Stimulated activated CD8-positive, alpha-beta memory T cell treated with anti-CD3 and anti-CD28 coated beads, Interleukin-15, amount 100 ng/mL, for 24 hours (primary cell): ENCODE measurements at places on chromosomes 1 and 21.

- DNase-seq: no peak
These were observed 64.6 kb upstream of the TARBP1 start for GRCh38 chr1:234543442-234544086.

DNA sequence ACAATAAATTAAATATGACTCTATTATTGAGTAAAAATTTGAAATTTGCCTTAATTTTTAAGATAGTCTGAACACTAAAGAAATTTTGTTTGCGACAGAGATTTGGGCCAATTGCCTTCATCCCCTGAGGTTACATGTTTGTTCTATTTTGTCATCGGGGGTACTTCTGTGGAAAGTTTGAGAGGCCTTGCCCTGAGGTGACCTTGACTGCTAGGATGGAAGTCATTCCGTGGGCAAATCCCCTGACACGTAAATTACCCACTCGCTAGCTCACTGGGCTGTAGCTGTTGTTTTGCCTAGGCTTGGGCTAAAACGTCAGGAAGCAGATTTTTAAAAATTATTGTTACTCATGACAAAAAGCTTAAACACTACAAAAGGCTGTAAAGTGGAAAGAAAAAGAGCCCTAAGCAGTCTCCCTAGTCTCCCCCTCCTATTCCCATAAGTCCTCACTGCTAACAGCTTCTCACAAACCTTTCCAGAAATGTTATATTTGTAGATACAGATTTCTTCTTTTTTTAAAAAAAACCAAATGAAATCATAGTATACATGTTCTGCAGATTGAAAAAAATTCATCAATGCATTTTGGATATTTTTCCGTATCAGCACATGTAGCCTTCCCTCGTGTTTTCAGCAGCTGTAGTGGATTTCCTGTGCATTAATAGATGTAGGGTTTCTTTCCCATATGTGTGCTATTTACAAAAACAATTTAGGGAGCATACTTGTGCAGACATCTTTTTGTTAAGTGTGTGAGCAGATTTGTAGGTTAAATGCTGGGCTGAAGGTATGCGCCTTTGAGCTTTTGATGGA lies 142.7 kb downstream of the MRPS6 start:
- DNase-seq: no peak

- no peak for DNase-seq
These were observed 11.3 kb downstream of the LY9 start for GRCh38 chr1:160807247-160807646.

DNA sequence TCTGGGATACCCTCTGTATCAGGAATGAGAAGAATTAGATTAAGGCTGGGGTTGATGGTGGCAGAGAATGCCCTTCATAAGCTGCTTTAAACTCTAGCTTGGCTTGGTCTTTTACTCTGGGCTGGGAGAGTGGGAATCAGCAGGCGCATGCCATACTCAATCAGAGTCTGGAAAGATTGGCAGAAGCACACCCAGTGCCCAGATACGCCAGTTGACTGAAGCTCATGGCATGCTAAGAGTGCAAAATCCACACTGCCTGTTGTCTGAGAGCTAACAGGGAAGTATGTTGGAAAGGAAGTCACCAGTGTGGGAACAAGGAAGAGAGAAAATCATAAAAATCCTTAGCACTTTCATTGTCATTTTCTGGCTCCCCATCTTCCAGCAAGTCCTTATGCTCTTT lies 53.0 kb downstream of the HMCN1 start:
- DNase-seq: no peak

DNA sequence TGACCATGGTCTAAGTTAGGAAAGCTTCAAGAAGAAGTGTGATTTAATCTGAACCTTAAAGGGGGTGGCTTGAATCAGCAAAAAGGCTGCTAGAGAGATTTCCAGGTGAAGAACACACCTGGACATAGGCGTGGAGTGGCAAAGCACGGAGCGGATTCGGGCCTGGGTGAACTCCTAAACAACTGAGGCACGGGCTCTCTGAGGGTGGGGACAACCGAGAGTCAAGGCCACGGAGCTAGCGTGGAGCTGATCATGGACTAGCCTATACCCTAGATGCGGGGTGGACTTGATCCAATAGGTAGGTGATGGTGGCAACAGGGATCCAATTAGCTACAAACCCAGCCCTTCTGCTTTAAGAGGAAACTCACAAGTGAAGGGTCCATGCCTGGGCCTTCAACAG lies 27.8 kb downstream of the SYT2 start:
- DNase-seq: no peak

- DNase-seq: peak; percentile 31
These were observed 5.3 kb downstream of the FCRLB start for GRCh38 chr1:161726473-161727255.

DNA sequence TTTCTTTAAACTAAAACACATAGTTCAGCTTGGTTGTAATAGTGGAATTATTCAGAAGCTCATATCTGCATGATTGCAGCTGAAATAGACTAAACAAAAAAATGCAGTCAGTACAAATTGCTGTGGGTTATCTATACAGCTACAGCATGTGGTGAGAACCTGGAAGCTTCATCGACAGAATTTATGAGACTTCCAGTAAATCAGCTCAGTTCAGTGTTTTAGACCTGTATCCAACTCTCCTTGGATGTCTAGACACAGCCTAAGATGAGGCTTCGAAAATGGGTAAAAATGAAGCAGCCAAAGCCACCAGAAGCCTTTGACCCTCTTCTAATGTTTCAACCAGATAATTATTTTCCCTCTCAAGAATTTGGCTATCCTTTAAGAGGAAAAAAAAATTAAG lies 127.1 kb upstream of the C1orf105 start:
- DNase-seq: no peak

DNA sequence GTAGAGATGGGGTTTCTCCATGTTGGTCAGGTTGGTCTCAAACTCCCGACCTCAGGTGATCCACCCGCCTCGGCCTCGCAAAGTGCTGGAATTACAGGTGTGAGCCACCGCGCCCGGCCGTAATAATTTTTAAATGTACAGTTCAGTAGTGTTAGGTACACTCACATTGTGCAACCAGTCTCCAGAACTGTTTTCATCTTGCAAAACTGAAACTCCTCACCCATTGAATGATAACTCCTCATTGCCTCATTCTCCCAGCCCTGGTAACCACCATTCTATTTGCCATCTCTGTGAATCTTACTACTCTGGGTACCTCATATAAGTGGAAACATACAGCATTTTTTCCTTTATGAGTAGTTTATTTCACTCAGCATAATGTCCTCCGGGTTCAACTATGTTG lies 3.4 kb downstream of the NLRP3 start:
- no peak for DNase-seq

DNA sequence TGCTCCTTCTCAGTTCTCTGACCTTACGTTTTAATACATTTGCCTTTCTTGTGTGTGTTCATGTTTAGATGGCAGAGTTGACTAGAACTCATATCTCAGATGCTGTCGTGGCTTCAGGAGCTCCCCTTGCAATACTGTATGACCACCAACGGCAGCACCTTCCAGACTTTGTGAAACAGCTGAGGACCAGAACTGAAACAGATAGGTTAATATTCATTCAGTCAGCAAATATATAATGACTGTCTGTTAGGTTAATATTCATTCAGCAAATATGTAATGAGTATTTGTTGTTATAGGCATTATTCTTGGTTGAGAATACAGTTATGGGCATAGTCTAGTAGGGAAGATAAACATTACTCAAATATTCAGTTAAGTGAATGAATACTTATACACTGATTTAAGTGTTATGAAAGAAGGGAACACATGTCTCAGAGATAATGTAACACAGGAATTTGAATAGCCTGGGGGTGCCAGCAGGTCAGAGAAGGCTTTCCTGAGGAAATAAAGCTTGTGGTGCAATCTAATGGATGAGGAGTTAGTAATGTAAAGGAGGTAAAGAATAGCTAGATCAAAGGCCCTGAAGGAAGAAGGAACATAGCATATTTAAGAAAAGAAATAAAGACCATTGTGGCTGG lies 88.5 kb downstream of the CEP350 start:
- no peak for DNase-seq

DNA sequence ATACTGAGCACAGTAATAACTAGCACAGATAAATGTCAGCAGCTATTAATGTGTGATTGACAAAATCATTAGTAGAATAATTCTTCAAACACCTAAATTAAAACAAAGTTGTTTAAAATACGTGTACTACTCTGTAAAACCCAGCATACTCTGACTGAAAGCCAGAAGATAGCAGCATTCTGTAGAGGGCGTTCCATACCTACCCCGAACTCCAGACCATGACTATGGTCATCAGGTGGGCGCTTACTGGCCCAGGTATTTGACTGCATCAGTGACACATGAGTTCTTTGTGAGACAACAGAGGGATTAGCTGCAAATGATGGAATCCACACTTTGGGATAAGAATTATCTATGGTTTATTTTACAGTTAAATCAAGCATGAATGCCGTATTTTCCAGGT lies 139.7 kb upstream of the POGK start:
- DNase-seq: no peak

DNA sequence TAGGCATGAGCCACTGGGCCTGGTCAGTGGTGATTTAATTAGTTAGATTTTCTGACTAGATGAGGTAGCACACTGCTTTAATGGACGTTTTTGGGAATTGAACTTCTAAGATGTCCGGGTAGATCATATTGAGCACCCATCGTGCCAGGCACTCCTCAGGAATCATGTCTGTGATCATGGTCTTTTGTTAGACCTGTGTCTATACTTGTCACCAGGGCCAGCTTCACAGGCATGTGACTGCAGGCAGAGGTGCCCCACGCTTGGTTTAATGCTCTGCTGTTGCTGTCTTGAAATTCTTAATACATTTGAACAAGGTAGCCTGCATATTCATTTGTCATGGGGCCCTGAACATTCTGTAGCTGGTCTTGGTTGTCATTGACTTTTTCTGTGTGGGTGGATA lies 19.6 kb downstream of the UBE4B start:
- no peak for DNase-seq

GRCh38 chr1:44637702-44638411 lies 36.4 kb downstream of the TMEM53 start:
- no peak for DNase-seq

DNA sequence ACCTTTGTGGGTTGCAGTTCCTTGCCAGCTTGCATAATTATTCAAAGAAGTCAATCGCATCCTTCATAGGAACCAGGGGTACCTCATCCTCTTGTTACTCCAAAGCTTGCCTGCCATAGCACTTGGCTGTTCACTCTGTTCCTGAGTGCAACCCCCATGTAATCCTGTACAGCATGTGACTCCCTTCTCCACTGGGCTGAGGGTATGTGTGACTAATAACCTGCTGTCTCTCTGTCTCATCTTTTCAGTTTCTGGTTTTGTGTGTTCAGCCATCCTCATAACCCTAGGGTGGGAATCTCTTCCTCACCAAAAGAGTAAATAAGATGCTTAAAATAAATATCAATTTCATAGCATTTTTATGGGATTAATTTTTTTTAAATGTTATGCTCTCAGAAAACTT lies 351.9 kb downstream of the S1PR1 start:
- no peak for DNase-seq

DNA sequence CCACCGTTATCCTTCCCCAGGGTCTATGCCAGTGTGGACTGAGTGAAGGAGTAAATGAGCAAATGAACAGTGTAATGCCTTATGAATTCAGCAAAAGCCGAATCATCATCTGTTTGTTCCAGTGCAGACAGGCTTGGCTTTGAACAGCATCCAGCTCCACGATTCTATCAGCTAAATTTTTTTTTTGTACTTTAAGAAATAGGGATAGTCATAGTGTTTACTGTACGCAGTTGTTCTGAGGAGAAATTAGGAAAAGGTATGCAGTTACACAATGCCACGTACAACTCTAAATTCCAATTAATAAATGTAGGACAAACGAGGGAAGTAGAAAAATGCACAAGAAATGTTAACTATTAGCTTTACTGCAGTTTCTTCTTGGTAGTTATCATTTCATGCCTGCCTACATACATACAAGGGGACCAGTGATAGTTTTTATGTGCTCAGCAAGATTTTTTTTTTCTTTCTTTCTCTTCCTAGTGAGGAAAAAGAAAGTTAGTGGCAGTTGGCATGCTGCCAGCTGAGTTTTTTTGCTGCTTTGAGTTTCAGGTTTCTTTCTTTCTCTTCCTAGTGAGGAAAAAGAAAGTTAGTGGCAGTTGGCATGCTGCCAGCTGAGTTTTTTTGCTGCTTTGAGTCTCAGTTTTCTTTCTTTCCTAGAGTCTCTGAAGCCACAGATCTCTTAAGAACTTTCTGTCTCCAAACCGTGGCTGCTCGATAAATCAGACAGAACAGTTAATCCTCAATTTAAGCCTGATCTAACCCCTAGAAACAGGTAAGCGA lies at the start of gene IFI44L:
Gene IFI44L (plus strand): TSS at position 646 of the 777 bp plus-strand sequence. CDS start 7,468 bp downstream, outside the sequence.
- peak; percentile 13 for DNase-seq

DNA sequence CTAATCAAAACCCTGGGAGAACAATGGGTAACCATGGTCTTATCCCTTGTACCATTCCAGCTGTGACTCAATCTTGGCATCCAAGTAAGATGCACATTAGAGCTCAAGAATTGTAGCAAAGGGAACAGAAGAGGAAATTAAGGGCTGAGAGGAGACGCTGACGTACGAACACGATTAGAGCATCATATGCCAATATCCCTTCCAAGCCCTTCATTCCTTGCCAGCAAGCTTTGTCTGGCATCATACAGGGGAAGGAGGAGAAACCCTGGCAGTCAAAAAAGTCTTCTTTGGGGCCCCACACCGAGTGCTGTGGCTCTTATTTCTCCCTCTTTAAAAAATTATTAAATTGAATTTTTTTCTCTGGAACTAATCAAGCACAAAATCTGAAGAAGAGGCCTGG lies 120.9 kb downstream of the ASTN1 start:
- no peak for DNase-seq

GRCh38 chr1:201019321-201019977 lies 4.1 kb downstream of the KIF21B start:
- DNase-seq: peak; percentile 41

DNA sequence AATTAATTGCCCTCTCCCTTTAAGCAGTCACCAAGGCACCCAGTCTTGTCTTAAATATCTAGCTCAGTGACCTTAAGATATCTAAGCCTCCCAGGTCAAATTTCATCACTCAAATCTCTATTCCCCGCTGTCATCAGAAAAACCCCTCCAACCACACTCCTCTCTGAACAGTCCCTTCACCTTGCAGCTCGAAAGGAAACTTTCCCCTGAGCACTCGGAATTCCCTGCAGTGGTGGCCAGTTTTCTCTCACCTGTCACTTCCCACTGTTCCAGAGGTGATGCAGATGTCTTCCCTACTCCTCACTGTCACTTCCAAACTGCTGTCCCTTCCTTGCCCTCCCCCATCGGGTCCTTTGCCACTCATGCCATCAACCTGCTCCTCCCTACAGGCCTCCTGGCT lies 15.3 kb upstream of the SSX2IP start:
- DNase-seq: no peak

GRCh38 chr1:10113501-10113900 lies 80.7 kb downstream of the UBE4B start:
- no peak for DNase-seq

DNA sequence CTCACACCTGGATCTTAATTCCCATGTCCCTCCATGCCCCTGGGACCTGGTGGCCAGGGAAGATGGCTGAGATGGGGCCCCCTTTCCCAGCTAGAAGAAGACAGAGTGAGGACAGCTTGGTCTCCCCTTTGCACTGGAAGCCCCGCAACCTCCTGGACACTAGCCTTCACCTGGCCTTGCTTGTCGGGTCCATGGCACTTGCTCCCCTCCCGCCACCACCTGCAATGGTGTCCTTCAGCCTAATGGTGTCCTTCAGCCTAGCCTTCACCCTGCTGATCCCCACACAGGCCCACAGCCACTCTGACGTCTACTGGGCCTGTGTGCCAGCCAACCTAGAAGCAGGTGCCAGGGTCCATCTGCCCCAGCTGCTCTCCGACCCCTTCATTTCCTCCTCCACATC lies 45.9 kb upstream of the EDN2 start:
- no peak for DNase-seq

- DNase-seq: no peak
These were observed 103.6 kb downstream of the PSMG1 start for GRCh38 chr21:39079617-39080016.

- DNase-seq: no peak
These were observed 3.2 kb upstream of the ATP13A2 start for GRCh38 chr1:17014671-17015567.

- no peak for DNase-seq
These were observed 36.3 kb upstream of the FAM3B start for GRCh38 chr21:41280115-41280919.
